Stimulated activated CD4-positive, alpha-beta T cell treated with anti-CD3 and anti-CD28 coated beads, TNF-alpha, amount 100 ng/mL, for 48 hours (primary cell): ENCODE measurements at places on chromosomes 1 and 21.

DNA sequence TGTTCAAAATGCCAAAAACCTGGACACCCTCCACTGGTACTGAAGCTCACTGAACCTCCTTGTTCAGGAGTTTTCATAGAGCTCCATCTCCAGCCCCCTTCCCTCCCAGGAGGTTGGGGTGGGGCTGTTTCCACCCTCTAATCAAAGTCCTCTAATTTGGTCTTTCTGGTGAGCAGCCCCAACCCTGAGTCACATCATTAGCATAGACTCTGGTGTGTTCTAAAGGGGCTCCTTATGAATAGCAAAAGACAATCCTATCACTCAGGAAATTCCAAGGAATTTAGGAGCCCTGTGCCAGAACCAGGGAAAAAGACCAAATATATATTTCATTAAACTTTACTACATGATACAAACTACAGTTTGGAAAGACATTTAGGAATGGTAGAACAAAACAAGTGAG lies 13.2 kb upstream of the UBE4B start:
- no peak for DNase-seq

GRCh38 chr1:65719391-65719790 lies 73.3 kb upstream of the PDE4B start:
- no peak for DNase-seq

DNA sequence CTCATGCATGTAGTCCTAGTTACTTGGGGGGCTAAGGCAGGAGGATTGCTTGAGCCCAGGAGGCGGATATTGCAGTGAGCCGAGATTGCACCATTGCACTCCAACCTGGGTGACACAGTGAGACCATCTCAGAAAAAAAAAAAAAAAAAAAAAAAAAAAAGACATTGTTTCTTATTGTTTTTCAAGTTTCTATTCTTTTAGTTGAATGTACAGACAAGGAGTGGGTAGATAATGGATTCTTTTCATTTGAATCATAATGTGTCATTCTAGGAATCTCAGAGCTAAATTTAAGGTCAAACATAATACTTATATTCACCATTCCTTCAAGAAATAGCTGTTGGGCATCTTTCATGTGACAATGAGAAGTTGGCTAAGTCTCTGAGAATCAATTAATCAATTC lies 157.0 kb upstream of the C21orf91 start:
- no peak for DNase-seq

DNA sequence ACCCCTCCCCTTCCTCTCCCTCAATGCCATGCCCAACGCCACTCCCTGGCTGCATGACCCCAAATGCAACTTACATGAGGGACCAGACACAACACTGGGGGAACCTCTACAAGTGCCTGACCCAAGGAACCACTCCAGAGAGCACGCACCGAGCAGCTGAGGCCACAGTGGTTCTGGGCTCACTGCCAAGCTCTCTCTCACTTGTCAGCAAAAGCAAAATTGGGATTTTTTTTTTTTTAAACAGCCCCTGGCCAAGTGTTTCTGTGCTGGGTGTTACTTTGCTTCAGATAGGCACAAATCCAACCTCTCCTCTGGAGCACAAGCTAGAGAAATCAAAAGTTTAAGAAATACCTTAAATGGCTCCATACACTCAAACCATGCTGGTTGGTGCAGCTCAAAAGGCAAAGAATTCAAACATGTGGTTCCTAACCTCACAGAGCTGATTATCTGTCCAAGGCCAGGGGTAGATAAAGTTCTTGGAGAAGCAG lies 363.0 kb downstream of the SETD4 start:
- DNase-seq = no peak

GRCh38 chr1:155968670-155969069 lies 9.7 kb downstream of the ARHGEF2 start:
- DNase-seq = no peak

DNA sequence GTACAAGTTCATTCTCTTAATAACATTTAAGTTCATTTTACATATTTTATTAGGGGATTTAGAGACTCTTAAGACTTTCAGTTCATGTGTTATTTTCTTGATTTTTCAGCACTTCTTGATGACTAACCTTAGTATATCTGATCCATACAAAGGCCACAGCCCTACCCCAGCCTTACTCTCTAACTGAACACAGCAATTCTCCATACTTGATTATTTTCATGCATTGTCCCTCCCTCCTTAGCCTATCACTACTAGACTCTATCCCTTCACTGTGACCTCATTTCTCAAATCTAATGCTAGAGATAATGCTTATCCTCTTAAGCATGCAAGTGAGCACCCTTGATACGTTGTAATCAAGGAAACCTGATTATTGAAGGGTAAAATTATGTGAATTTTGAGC lies 15.2 kb downstream of the PRKAA2 start:
- no peak for DNase-seq

- no peak for DNase-seq
Measured at GRCh38 chr1:65003316-65003664, 36.9 kb upstream of the JAK1 start.

DNA sequence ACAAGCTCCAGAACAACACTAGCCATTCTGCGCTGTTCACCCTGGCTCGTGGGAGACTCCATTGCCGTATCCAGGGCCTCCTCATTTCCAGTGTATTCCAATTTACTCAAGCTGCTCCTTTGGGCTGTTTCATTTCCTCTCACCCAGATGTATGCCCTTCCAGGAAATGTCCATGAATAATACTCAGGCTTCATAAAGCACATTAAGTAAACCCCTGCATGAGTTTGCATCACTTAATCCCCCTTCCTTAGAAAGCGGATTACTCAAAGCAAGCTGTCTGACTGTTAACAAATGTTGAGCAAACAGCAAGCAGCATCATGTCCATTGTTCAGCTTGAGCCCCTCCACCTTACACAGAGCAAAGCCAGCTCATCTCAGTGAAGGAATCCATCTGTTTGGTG lies 403.6 kb upstream of the PBX1 start:
- DNase-seq = no peak

- DNase-seq = no peak
Measured at GRCh38 chr1:115757326-115757725, 11.2 kb downstream of the CASQ2 start.

GRCh38 chr1:107359472-107360241 lies 218.8 kb downstream of the NTNG1 start:
- no peak for DNase-seq

DNA sequence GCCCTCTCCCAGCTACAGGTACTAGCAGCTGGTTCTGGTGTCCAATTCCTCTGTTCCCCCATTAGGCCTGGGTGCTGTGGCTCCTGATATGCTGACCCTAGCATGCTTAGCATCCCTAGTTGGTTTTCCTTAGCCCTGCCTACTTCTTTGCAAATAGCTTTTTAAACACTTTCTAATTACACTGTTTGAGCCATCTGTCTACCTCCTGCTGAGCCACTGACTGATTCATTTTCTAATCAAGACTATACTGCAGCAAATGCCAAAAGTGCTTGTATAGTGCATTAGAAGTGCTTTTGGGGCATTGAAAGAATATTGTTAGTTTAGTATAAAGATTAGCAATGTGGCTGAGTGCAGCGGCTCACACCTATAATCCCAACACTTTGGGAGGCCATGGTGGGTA lies 36.3 kb downstream of the ERICH3 start:
- no peak for DNase-seq

DNA sequence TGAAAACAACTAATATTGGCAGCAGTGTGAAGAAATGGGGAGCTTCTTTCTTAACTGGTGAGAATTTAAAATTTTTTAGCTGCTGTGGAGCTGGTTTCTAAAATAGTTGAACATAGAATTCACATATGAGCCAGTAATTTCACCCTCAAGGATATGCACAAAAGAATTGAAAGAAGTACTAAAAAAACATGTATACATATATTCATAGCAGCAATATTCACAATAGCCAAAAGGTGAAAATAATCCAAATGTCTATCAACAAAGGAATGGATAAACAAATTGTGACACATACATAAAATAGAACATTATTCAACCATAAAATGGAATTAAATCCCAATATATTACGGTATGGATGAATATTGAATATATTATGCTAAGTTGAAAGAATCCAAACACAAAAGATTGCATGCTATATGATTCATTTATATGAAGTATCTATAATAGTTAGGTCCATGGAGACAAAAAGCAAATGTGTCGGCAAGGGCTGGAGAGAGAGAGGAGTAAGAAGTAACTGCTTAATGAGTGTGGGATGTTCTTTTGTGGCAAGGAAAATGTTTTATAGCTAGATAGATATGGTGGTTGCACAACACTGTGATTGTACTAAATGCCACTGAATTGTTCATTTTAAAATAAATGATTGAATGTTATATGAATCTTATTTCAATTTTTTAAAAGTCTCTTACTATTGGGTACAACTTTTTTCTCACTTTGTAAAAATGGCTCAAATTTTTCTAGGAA lies 14.8 kb upstream of the COL11A1 start:
- DNase-seq = no peak

GRCh38 chr1:197320991-197321531 lies 53.0 kb downstream of the CRB1 start:
- DNase-seq = no peak

GRCh38 chr1:151611288-151611790 lies 511 bp upstream of the SNX27 start:
- DNase-seq = no peak

- no peak for DNase-seq
Measured at GRCh38 chr21:31837618-31838390, 35.0 kb upstream of the HUNK start.

- DNase-seq = no peak
Measured at GRCh38 chr1:221998186-221998612, 256.3 kb upstream of the DUSP10 start.

- no peak for DNase-seq
Measured at GRCh38 chr1:198174297-198174696, 17.5 kb downstream of the NEK7 start.

DNA sequence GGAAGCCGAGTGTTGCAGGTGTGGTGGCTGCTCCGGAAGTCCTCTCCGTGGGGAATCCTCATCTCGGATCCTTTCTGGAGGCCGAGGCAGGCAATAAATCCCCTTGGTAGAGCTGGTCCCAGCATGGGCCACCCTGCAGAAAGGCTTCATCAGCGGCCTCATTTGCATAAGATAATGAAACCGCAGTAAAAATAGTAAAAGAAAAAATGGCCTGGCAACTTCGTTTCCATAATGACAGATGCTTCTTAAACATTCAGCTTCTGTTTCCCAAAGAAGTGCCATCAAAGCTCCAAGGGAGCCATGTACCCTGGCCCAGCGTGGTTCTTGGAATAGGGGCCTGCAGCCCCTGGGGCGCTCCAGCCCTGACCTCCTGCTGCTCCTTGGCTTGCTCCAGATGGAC lies 244.1 kb downstream of the GRIK3 start:
- no peak for DNase-seq

DNA sequence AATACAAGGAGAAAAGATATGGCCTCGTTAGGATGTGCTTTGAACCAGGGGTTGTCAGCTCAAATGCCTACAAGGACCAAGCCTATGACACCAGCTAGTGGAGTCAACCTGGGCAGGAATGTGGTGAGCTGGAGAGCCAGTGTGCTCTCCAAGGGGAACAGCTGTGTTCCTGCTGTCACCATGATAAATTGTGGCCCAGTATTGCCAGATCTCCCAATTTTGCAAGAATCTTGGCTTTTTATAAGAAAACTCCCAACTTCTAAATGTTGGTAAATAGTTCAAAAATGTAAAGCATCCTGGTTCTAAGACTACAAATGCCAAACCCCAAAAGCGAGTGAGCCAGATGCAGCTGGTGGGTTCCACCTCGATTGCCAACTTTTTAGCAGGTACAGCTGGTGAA lies 391.1 kb downstream of the PLPP3 start:
- no peak for DNase-seq

- peak; percentile 49 for DNase-seq
Measured at GRCh38 chr1:15046487-15047165, 106.9 kb upstream of the TMEM51 start.

- DNase-seq = no peak
Measured at GRCh38 chr1:193542690-193543089, 356.3 kb upstream of the B3GALT2 start.

DNA sequence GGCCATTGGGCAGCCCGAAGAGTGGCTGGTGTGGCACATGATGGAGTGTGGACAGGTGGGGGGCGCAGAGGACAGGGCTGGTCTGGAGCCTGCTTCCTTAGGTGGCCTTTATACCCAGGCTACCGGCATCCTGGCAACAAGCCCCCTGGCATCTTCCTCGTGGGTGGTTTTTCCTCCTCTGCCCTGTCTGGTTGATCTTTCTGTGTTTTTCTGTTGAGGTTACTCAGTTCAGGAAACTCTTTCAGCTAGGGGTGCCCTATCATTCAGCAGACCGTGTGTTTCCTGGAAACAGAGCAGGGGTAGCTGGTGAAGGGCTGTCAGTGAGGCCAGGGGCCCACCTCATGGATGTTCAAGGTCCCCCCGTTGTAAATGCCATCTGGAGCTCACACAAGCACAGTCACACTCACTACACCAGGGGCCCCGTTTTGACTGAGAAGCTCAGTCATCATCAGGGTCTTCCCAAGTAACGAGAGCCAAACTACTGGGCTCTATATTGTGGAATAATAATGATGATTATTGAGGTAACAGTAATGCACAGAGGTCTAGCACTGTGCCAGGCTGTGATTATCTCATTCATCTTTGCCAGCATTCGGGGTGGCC lies at the start of gene KRTAP12-4:
TSS of gene KRTAP12-4 (minus strand) at position 84 of the 600 bp plus-strand sequence. CDS start at position 39, 45 bp downstream.
- DNase-seq = no peak

GRCh38 chr1:108512239-108513043 lies 47.5 kb upstream of the EEIG2 start:
- DNase-seq = no peak

- no peak for DNase-seq
Measured at GRCh38 chr1:247296599-247297180, 35.0 kb downstream of the ZNF496 start.

DNA sequence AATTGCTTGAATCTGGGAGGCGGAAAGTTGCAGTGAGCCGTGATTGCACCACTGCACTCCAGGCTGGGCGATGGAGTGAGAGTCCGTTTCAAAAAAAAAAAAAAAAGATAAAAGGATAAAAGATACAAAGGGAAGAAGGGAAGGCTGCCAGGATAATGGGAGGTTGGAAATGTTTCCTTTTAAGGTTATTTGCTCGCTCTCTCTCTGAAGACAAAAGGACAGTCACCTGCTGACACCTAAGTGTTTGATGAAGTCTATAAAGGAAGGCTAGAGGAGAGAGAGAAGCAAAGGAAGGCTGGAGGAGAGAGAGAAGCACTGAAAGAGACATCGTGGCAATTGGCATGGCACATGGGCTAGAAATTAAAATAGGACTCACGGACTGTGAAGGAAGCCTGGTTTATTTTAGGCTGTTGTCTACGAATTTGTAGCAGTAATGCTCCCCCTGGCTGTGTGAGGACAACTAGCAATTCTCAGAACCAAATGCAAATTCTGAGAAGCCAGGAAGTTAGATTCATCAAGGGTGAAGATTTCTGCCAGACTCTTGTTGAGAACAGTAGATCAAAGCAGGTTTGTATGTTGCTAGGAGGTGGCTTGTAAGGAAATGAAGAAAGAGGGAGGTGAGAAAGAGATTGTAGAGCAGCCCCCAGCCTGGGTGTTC lies 154.2 kb downstream of the ZP4 start:
- DNase-seq = no peak

DNA sequence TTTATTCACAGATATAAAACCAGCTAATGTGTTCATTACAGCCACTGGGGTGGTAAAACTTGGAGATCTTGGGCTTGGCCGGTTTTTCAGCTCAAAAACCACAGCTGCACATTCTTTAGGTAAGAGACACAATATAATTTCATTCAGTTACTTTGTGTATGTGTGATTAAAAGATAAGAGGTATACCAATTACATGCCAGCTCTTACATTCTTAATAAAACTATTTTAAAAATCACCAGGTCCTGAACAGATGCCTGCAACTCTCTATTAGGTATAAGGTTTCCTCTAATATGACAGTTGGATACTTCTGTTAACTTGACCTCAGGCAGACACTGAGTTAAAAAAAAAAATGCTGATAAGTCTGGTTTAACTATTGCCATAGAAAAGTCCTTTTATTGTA lies 122.1 kb downstream of the NEK7 start:
- no peak for DNase-seq
